Fibroblast of skin of right biceps (primary cell): ENCODE measurements at places on chromosomes 5 and 9.
A peak's percentile ranks its signal among the peaks of the same experiment; 100 is the strongest.

DNA sequence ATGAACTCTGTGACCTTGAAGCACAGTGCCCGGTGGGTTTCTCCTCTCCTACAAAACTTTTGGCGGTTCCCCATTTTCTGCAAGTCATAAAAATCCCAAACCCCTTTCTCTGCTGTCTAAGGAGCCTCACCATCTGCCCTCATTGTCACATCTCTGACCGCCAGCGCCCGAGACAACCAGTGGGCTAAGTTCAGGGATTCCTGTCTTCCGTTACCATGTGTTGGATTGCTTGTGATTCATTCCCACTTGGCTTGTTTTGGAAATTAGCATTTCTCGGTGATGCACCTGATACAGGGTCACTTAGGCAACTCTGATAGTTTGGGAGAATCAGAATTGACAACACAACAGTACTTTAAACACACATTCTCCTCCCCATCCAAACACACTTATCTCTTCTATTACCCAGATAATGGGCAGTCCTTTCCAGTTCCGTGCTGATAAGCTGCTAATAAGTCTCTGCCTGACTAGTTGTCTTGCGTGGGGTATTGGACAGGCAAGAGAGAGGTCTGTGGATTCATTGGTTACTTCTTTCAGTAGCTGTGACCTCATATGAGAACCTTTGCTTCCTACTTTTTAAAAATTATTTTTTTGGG, 70.0 kb upstream of the KLF4 start:
- no peak for DNase-seq

DNA sequence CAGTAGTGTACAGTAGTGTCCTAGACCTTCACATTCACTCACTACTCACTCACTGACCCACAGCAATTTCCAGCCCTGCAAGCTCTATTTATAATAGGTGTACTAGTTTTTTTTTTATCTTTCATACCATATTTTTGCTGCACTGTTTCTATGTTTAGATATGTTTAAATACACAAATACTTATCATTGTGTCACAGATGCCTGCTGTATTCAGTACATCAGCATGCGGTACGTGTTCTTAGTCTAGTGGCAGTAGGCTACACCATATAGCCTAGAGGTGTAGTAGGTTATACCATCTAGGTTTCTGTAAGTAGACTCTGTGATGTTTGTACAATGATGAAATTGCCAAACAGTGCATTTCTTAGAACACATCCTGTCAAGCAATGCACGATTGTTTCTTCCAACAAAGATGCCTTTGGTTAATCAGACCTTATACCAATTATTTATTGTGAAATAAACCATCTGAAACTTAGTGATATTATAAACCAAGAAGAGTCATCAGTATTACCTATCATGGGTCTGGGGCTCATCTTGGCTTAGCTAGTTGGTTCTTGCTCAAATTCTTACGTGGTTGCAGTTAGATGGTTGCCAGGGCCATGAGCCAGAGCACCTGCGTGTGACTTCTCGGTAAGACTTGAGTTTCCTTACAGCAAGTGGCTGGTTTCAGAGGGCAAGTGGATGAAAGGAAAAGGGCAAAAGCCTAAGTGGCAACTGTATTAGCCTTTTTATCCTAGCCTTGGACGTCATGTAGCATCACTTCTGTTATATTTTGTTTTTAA, 41.1 kb downstream of the ERBIN start:
- no peak for DNase-seq

DNA sequence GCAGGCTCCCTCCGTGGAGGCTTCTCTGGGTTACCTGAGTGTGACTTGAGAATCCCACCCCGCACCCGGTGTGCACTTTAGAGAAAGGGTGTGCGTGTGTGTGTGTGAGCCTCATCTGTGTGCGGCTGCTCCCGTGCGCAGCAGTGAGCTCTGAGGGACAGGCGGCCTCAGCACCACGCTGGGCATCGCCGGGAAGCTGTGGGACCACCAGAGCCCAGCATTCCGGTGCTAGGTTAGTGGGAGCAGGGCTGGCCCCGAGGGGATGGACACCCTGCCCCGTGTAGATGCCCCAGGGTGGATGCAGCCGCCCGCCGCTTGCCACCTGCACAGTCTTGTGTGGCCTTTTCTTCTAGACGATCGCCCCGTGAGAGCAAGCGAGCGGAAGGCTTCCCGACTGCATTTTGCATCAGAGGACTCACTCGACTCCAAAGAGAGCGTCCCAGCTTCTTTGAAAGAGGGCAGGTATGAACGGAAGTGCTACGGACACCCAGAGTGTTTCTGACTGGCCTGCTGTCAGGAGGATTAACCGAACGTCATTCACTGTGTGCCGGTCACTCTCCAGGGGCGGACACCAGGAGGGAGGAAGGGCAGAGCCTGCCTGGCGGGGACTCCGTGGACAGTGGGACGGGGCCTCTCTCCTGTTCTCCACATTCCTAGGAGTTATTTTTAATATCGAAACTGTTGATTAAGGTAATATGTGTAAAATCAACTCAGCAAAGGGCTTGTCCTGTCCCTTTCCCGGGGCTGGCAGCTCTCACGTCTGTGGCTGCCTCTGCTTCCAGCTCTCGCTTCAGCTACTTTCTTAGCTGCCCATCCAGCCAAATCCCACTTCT, 12.2 kb downstream of the CEP72 start:
- no peak for DNase-seq

DNA sequence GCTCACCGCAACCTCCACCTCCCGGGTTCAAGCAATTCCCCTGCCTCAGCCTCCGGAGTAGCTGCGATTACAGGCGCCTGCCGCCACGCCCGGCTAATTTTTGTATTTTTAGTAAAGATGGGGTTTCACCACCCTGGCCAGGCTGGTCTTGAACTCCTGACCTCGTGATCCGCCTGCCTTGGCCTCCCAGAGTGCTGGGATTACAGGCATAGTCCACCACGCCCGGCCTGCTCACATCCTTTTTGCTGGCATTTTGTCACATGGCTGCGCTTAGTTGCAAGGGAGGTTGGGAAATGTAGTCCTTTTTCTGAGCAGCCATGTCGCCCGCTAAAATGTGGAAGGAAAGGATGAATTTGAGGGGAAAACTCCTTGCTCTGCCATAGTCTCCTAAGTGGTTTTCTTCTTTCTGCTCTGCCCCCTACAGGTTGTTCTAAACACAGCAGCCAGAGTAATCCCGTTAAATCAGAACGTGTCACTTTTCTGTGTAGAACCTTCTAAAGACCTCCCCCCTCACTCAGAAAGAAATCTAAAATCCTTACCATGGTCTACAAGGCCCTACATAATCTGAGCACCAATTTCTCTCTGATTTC, 57.8 kb upstream of the HSPA9 start:
- peak; percentile 86 for DNase-seq

GRCh38 chr5:149990518-149991376, 9.7 kb downstream of the TIGD6 start:
- peak; percentile 67 for DNase-seq

GRCh38 chr5:14908172-14908571, 36.6 kb upstream of the ANKH start:
- DNase-seq = peak; percentile 58

GRCh38 chr5:65821966-65822365, 100.0 kb downstream of the NLN start:
- DNase-seq = no peak

DNA sequence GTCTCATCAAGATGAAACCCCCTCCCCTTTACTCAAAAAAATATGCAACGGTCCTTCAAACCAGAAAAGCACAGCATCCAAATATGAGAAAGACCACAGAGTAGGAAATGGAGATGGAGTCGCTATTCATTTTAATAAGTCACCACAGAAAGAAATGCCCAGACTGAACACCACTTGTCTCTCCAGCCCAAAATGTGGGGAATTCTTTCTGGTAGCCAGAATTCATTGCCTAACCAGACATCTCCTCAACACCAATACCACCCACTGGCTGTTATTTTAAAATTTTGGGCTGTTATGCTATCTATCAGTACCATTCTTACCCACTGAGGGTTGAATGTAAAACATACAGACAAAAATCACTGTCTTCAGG, 100.1 kb downstream of the SUSD1 start:
- no peak for DNase-seq

DNA sequence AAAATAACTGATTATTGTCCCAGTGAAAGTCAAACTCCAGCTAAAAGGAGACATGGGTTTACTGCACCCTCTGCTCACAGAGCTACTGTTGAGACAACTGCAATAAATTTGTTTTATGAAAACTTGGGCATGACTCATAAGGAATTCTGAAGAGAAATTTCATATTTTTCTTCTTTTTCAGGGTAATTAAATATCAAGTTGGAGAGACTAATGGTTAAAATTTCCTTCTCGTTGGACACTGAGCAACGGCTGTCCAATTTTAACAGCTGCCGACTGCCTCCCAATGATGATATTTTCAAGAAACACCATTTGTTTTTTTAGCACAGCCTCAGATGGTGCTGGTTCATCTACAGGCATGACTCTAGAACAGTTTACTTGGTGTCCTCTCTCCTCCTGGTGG, 259.2 kb upstream of the RGMB start:
- DNase-seq = peak; percentile 46

DNA sequence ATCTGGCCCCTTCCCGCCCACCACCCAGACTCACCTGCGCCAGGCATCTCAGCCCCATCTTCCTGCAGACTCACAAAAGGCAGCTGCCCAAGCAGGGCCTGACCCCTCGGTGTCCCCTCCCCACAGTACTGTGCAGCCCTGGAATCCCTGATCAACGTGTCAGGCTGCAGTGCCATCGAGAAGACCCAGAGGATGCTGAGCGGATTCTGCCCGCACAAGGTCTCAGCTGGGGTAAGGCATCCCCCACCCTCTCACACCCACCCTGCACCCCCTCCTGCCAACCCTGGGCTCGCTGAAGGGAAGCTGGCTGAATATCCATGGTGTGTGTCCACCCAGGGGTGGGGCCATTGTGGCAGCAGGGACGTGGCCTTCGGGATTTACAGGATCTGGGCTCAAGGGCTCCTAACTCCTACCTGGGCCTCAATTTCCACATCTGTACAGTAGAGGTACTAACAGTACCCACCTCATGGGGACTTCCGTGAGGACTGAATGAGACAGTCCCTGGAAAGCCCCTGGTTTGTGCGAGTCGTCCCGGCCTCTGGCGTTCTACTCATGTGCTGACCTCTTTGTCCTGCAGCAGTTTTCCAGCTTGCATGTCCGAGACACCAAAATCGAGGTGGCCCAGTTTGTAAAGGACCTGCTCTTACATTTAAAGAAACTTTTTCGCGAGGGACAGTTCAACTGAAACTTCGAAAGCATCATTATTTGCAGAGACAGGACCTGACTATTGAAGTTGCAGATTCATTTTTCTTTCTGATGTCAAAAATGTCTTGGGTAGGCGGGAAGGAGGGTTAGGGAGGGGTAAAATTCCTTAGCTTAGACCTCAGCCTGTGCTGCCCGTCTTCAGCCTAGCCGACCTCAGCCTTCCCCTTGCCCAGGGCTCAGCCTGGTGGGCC, 1.9 kb downstream of the IL13 start:
- DNase-seq = no peak

DNA sequence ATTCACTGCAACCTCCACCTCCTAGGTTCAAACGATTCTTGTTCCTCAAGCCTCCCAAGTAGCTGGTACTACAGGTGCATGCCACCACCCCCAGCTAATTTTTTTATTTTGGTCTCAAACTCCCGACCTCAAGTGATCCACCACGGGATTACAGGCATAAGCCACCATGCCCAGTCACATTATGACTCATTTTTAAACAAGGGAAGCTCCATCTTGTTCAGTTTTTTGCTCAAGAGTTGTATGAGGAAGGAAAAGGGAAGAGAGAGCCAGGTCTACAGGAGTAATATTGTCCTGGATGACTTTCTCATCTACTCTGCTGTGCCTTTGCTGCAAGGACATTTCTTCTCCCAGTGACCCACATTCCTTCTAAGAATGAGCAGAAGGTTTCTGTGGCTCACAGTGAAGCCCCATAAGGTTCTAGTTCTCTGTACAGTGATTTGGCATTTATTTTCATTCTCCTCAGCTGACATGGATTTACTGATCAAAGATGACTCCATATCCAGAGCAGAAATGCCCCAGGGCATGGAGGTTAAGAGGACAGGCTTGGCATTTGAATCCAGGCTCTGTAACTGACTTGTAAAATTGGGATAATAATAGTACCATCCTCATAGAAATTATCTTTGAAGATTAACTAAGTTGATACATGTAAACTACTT, 153.5 kb downstream of the CDH6 start:
- DNase-seq = no peak

GRCh38 chr9:34140853-34141252, 14.4 kb upstream of the DCAF12 start:
- no peak for DNase-seq

DNA sequence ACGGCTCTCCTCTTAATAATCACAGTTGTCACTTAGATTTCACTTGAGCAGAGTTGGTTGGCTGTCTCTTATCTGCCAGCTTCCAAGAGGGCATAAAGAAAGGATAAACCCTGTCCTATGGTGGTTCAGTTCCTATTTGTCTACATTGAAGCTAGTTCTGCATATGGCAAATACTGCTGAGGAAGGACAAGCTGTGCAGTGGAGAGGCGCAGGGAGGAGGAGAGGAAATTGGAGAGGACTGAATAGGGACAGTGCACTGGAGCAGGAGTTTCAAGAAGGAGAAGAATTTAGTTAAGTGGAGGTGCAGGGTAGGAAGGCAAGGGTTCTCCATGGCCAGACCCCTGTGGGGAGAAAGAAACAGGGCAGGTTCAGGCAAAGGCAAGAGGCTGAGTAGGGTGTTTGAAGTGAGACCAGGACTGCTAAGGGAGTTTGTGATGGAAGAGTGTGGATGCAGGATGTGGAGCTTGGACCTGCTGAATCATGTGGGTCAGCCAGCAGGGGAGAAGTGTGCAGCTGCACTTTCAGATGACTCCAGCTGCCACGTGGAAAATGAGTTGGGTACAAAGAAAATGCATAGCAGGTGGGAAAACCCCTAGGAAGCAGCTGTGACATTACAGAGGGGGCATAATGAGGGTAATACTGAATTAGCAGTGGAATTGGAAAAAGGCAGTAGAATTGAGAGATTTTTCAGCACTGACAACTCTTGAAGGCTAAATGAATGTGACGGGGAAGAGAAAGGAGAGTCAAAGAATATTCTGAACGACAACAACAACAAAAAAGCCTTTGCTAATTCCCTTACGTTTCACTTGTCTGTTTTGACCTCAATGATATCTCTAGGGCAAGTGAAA, 66.8 kb downstream of the MAMDC2 start:
- DNase-seq = peak; percentile 21

DNA sequence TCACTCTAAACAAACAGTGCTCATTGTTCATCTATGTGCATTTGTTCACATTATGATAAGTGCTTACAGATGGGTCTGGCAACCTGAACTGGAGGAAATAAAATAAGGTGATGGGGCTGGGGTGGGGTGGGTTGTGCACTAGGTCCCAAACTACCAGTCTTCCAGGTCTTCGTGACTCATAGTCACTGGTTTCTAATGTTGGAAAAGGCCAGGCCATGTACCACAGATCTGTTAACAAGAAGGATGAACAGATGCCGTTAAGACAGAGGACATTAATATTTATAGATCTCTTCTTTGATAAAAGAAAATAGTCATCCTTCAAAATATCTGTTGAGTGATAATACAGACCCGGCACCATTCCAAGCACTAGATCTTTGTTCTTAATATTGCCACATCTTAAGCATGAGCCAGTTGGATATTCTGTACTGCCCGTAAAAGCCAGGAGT, 71.4 kb upstream of the STARD4 start:
- DNase-seq = peak; percentile 83

DNA sequence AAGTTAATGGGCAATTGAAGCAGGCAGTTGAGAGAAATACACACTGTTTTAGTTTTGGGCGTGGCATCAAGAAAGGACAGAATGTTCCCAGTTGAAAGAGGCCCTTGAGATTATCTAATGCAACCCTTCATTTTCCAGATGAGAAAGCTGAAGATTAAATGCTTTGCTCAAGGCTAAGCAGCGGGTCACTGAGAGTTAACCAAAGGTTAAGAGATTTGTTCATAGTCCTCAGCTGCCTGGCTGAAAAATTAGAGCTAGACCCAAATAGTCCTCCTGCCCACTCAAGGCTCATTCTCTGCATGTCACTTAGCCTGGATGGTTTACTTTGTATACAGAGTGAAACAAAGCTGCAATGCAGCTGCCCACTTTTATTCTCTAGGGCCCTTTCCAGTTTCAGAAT, 46.7 kb upstream of the MAMDC2 start:
- DNase-seq = no peak
